Fibroblast of lung (primary cell): ENCODE measurements at places on chromosomes 12 and 14. TPM values are rescaled to one million over a fixed set of nuclear protein-coding genes. Genes with fewer than 3 reads are reported as not detected.

DNA sequence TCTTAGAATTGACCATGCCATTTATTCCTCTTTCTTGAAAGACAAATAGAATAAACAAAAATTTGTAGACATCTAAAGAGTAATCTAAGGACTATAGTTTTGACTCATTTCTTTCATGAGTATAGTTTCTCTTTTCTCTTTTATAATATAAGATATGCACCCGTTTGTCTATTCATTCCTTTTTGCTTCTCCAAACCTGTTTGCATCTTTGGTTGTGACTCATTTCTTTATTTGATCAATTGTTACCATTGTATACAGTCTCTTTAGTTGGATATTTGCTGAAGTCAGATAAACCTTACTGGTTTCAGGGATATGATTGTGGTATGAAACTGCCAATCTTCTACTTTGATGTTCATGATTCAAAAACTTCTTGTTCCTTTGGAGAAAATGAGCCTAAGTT lies 268.7 kb downstream of the FBXL14 start:
- no peak for DNase-seq

GRCh38 chr12:2904260-2904659 lies 13.6 kb downstream of the TULP3 start:
- DNase-seq, result no peak

The TSPAN8 gene
- polyA plus RNA-seq, result 0.07 TPM in 1 of 2 replicates, not detected in the other

The NOVA1 gene
- 2.2 and 8.5 TPM in 2 replicates for polyA plus RNA-seq

DNA sequence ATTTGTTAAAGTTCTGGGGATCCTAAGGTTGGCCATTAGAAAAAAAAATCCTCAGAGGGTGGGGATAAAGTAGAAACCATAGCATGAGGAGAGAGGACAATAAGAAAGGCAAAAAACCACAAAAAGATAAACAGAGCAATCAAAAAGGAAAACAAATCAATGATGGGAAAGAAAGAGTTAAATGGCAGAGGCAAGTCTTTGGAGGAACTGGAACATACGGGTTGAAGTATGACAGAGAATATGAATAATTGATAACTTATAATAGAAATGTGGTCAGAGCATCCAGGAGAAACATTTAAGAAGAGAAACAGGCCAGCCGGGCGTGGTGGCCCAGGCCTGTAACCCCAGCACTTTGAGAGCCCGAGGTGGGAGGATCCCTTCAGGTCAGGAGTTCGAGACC lies 17.8 kb upstream of the SALL2 start:
- no peak for DNase-seq

- DNase-seq, result no peak
Measured at GRCh38 chr14:65079768-65080167, 22.5 kb downstream of the MAX start.

GRCh38 chr12:2023365-2023764 lies 19.1 kb upstream of the DCP1B start:
- DNase-seq, result no peak

GRCh38 chr14:60573943-60574495 lies 65.1 kb downstream of the SIX6 start:
- peak; percentile 73 for DNase-seq

DNA sequence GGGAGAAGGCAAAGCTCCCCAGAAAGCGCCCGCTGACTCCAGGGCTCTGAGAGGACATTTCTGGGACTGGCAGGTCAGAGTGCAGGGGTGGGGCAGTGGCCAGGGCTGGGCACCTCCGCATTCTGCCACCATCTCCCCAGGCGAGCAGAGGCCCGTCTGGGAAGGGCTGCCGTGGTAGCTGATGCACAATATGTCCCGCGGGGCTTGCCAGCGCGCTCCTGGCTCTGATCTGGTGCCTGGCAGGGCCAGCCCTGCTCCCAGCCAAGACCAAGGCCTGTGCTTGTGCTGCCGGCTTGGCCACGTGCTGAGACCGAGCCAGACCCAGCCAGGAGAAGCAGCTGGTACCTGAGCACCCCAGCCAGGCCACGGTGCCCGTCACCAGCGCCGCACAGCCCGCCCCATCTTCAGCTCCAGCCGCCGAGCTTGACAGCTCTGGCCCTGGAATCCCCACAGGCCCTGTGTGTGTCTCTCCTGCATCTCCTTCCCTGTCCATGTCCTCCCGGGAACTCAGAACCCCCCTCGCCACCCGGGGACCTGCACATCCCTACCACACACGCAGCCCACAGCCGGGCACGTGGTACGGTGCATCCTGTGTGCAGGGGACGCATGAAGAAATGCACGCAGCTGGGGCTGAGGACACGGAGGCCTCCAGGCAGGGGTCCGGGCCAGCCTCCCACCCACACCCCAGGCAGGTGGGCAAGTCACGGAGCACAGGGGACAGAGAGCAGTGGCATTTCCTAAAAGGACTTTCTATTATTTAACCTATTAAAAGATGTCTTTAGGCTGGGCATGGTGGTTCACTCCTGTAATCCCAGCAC lies 68.6 kb upstream of the C14orf180 start:
- DNase-seq, result no peak

- DNase-seq, result no peak
Measured at GRCh38 chr12:56990648-56991318, 15.6 kb downstream of the ZBTB39 start.

GRCh38 chr12:77940567-77940966 lies 109.9 kb downstream of the NAV3 start:
- peak; percentile 74 for DNase-seq

The STON2 gene
- polyA plus RNA-seq, result 1.5 and 4.6 TPM in 2 replicates

DNA sequence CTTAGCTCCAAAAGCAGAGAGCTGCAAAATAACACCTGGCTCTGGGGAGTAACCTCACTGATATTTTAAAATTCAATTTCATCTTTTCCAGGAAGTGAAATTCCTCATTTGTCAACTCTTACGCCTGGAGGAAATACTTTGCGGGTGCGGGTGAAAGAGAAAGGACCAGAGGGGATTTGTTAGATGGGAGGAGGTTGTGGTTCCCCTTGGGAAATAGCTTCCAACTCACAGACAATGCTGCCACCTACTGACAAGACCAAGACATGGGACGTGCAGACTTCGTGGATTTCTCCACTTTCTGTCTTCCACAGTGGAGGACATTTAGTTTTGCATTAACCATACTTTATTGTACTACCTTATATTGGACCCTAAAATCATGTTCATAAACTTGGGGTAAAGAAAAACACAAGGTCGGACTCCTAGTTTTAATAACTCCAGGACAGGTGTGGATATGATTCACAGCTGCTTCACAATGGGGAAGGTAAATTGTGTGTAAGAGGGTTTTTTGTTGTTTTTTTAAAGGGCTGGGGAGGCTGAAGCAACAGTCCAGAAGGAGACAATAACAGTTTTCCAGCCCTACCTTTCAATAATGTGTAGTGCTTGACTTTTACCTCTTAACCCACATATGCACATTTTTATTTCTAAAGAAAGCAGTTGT lies 10.8 kb downstream of the FBXL14 start:
- DNase-seq, result peak; percentile 79

GRCh38 chr14:100106250-100107112 lies 41.3 kb downstream of the EVL start:
- no peak for DNase-seq

The TRAFD1 gene
- 42.5 and 43.3 TPM in 2 replicates for polyA plus RNA-seq

DNA sequence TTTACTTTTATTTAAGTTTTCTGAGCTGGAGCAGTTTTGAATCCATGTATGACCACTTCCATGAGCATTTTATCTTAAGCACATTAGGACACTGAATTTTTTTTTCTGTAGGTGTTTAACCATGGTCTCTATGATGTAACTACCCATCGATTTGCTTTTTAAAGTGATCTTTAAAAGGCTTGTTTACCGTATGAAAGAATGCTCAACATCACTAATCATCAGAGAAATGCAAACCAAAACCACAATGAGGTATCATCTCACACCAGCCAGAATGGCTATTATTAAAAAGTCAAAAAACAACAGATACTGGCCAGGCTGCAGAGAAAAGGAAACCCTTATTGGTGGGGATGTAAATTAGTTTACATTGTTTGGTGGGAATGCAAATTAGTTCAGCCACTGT lies 23.0 kb downstream of the GLRX5 start:
- DNase-seq, result no peak

The SOCS4 gene
- 11.5 TPM in 2 replicates for polyA plus RNA-seq

The LACRT gene
- not detected in 2 replicates for polyA plus RNA-seq

DNA sequence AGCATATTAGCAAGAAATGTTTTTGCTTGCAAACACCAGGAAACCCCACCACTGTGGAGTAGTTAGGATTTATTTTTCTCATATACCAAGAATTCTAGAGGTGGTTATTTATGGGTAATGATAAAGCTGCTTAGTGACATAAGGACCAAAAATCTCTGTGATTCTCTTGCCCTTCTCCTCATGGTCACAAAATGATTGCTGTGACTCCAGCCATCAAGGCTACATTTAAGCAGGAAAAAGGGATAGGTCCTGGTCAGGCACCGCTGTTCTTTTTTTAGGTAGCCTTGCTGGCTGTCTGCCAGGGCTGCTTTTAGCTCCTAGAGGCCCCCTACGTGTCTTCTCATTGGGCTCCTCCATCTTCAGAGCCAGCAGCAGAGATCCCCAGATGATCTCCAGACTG lies 104.2 kb downstream of the AACS start:
- DNase-seq, result no peak

The DLGAP5 gene
- 10.5 and 31.2 TPM in 2 replicates for polyA plus RNA-seq

DNA sequence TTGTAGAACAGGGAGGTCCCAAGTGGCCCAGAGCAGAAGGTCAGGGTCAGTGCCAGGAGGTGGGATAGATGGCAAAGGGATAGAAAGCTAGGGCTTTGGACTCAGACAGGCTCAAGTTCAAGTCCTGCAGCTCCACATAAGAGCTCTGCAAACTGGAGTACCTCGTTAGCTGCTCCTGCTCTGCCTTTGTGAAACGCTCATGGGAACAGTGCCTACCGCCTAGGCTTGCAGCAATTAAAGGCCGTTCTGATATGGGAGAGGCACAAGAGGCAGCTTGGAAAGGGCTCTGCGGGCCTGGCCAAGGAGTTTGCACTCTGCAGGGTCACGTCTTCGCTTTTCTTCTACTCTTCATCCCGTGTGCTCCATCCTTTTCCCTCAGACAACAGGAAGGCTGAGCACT lies 54.1 kb downstream of the MAP1LC3B2 start:
- DNase-seq, result no peak

DNA sequence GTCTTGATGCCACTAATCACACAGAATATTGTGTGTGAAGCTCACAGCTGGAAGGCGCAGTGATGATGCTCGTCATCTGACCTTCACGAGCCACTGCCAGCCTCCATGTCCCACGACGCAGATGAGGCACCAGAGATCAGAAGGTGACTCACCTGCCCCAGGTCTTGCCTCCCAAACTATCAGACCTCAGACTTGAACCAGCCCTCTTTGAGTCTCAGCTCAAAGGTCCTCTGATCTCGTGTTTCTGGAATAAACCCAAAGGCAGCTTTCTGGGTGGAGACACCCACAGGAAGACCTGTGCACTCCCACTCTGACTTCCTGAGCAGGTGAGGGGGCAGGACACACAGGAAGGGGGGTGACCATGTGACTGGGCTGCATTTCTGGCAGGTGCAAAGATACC lies 19.6 kb upstream of the CHGA start:
- no peak for DNase-seq

The FMNL3 gene
- 13.6 and 15.0 TPM in 2 replicates for polyA plus RNA-seq

DNA sequence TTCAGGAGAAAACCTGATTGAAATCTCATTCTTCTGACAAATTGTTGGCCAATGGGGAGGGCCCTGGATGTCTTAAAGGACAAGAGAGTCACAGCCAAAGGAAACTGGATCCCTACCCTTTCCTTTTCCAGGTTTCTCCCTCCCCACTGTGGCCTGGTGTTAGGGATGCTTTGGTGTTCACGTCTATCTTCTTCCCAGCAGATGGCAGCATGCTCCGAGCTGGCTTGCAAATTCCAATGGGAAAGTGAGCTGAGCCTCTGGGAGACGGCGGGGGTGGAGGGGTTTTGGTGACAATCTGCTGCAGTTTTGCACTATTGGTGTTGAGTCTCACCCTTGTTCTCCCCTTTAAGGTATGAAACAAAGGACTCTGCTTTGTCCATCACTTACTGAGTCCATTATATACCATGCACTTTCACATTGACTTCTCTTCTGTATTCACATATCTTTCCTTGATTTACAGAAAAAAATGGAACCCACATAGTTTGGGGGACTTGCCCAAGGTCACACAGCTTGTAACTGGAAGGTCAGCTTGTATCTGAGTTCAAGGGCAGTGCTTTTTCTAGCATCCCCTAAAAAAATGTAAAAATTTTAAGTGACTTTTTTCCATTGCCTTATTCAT lies 39.3 kb downstream of the CCDC177 start:
- DNase-seq, result peak; percentile 65

GRCh38 chr12:11729439-11730150 lies 80.1 kb downstream of the ETV6 start:
- no peak for DNase-seq

GRCh38 chr12:65653946-65654629 lies 170.2 kb upstream of the HMGA2 start:
- no peak for DNase-seq

The CLEC1A gene
- polyA plus RNA-seq, result 0.08 TPM in 1 of 2 replicates, not detected in the other

DNA sequence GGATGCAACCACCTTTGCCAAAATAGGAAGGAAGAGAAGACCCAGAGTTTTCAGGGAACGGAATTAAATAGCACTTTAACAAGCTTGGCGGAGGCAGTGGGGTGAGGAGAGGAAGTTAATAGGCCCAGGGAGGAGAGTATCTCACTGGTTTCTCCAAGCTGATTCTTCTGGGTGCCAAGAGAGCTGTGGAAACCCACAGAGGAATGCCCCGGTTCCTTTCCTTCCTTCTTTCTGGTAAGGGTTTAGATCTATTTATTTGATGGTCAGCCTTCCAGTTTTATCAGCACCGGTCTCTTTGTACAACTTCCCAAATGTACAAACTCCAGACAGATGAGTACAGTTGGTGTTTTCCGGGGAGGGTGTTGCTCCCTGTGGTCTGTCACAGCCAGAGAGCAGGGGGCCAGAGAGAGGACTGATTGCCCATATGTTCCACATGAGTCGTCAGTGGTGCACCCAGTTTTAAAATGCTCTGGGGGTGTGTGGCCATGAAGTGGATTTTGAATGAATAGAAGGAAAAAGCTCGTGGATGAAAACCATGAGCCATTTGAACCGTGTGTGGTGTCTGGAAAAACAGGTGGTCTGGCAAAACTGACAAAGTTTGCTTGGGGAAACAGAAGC lies 26.6 kb downstream of the PRKCH start:
- DNase-seq, result no peak

- DNase-seq, result peak; percentile 85
Measured at GRCh38 chr14:99415496-99416281, 65.0 kb downstream of the SETD3 start.

The PMCH gene
- not detected in 2 replicates for polyA plus RNA-seq

GRCh38 chr14:53306267-53306721 lies 153.2 kb upstream of the DDHD1 start:
- DNase-seq, result peak; percentile 82

The RND1 gene
- 0.08 and 0.12 TPM in 2 replicates for polyA plus RNA-seq

DNA sequence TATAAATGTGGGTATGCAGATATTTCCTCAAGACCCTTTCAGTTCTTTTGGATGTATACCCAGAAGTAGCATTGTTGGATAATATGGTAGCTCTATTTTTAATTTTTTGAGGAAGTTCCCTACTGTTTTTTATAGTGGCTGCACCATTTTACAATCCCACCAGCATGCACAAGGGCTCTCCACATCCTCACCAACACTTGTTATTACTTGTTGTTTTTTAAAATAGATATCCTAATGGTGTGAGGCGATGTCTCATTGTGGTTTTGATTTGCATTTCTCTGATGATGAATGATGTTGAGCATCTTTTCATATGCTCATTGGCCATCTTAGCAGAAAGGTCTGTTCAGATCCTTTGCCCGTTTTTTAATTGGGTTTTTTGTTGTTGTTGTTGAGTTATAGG lies 47.1 kb downstream of the DIP2B start:
- no peak for DNase-seq
